ENCODE measurements at places on chromosomes 5 and 9. TPM values are rescaled to one million over a fixed set of nuclear protein-coding genes. Genes with fewer than 3 reads are reported as not detected.

DNA sequence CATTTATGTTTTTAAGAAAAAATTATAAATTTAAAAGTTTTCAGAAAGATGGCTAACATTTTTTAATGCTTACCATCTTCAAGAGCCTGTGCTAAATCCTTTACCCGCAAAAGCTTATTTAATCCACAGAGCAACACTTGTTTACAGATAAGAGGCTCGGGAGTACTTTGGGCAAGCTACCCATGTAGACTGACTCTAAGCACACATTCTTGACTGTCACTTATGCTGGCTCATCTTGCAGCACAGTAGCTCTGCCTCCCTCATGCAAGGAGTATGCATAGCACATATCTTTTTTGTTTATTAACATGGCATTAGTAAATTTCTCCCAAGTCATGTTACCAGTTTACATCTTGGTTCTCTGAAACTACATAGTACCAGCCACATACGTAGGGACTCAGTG lies 14.7 kb downstream of the SH3RF2 start:
- no peak overlapping the region for H3K4me3 ChIP-seq
- no peak for DNase-seq
- no peaks in the 10 kb centered on the region for H3K27me3 ChIP-seq
- H3K36me3 ChIP-seq: no peaks in the 10 kb centered on the region

The DMGDH gene
- total RNA-seq: 1.3 TPM

DNA sequence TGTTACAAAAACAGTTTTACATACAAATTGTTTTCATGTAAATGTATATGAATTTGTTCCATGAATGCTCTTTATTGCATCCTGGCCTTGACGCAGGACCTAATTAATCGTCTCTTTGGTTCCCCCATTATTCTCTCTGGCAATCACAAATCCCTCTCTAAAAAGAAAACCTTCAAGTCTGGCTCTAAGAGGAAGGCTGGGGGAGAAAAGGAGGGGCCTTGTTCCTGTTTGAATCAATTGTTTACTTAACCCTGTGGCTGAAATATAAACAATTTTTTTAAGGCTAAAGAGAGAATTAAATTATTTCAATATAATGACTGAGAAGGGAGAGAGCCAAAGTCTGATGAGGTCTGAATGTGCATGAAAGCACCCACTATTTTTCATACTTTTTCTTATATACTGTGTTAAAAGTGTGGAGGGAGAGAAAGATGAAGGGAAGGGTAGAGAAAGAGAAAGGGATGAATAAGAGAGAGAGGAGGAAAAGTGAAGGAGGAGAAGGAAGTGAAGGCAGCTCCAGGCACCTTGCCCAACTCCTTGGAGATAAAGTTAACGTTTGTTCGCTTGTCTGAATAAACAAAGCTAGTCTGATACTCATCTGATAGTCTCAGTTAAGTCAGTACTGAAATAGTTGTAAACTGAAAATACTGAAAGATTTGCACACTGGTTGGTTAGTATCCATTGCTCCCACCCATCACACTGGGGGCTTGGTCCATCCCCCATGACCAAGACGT lies 116.4 kb upstream of the SPDL1 start:
- no peaks in the 10 kb centered on the region for H3K4me1 ChIP-seq
- no peaks in the 10 kb centered on the region for H3K36me3 ChIP-seq
- H3K4me3 ChIP-seq: no peak overlapping the region
- DNase-seq: no peak
- no peak overlapping the region for H3K27ac ChIP-seq

The AGXT2 gene
- total RNA-seq: not detected

The LIX1 gene
- total RNA-seq: not detected
